ENCODE measurements at places on chromosomes 13 and 19.

DNA sequence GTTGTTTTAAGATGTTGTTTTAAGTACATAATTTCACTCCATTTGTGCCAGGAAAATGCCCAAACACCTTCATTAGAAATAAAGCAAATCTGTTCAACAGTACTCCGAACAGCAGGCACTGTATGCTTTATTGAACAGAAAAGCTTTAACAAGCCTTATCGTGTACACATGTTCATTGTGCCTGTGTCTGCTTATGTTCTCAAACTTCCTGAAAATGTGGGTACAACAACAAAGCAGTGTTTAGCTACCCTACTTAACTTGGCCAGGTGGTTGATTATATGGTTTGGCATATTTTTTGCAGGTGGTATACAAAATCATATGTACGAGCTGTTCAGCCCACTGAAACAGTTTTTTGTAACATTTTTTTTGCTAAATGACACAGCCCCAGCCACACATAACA, 718.0 kb downstream of the DACH1 start:
- no peak for DNase-seq

DNA sequence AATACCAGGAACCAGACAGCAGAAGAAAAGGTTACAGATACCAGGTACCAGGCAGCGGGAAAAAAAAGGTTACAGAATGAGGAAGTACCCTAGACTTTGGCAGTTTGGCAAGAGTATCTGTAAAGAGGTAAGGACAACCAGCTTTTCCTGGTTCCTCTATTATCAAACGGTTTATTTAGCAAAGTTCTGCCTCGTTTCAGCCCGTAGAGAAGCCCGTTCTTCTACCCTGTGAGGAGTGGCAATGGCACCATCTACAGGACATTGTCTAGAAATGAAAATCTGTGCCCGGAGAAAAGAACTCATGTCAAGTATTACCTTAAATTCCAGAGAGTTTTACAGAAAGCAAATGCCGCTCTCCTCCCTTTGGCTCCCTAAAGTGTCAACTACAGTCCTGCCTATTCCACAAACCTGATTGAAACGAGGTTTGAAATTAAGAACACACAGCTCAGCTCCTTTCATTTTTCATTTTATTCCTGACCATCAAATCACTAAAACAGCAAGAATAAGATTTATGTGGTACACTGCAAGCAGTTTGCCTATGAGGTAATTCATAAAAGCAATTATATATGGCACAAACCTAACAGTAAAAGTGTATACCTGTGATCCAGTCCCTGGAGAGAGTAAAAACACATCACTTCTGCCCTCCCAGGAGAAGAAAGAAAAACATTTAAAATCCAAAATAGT, 226.3 kb downstream of the SLC7A1 start:
- DNase-seq: peak; percentile 51

GRCh38 chr13:113534236-113534860, 43.8 kb upstream of the DCUN1D2 start:
- DNase-seq: no peak

GRCh38 chr19:58434217-58434616, 5.7 kb downstream of the ZNF132 start:
- no peak for DNase-seq

GRCh38 chr13:29852472-29853054, 2.1 kb upstream of the UBL3 start:
- no peak for DNase-seq

DNA sequence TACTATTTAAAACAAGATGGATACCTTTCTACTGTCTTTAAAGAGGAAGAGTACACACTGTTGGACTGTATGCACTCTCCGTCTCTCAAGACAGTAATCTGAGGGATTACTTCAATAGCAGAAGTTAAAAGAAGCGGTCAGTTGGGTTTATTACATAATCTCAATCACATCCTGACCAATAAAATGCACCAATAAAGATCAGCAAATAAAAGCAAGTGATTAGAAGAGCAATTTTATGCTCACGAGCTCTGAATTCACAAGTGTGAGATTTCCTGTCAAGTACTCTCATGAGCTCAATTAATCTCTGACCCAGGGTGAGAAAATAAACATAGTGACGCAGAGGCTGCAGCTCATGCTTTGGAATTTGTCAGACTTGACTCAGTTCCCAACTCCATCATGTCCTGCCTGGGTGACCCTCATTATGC, 12.2 kb downstream of the ABCC4 start:
- DNase-seq: no peak

DNA sequence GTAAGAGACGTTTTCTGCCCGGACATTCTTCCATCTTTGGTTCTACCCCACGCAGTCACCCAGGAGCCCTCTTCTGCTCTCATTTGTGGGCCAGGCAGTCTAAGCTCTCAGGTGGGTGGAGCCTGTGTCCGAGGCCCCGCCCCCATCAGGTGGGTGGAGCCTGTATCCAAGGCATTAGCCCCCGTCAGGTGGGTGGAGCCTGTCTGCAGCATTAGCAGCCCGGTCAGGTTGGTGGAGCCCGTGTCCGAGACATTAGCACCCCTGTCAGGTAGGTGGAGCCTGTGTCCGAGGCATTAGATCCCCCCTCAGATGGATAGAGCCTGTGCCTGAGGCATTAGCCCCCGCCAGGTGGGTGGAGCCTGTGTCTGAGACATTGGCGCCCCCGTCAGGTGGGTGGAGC, 45.5 kb upstream of the C13orf46 start:
- no peak for DNase-seq

GRCh38 chr19:54137699-54138488, at the start of gene CNOT3:
CNOT3 (plus strand) TSS chr19:54137762; CDS start chr19:54142979, 5,217 bp downstream.
- no peak for DNase-seq

DNA sequence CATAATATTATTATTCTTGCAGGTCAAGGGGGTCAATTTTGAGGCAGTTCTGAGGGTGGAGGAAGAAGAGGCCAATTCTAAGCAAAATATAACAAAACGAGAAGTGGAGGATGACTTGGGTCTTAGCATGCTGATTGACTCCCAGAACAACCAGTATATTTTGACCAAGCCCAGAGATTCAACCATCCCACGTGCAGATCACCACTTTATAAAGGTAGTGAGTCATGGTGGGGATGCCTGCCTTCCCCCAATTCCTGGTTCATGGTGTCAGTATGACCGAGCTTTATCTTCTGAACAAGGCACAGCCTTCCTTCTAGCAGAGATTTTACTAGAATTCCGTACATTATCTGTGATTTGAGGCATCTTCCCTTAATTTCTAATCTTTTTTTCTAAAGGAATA, 9.4 kb upstream of the DCUN1D2 start:
- no peak for DNase-seq

DNA sequence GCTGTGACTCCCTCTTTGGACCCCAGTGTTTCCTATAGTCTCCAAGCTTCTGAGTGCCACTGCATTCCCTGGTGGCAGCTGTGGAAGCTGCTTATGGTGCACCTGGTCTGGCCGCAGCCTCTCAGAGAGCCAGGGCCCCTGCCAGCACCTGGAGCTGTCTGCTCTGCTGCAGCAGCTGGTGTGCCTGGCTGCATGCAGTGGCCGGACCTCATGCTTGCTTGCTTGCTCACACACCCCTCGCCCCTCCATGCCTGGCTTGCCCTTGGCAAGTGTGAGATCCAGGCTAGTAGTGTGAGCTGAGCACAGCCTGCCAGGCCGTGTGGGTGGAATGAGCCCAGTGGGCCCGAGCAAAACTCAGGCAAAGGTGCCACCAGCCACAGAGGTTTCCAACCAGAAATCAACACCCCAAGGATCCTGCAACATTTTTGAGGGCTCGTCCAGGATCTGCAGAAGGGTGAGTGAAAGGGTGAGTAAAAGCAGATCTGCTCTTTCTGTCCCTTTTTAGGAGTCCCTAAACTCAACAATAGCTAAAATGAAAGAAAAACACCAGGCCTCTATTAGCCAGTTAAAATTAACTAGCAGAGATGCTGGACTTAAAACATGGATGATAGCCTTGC, 7.6 kb upstream of the MLLT1 start:
- DNase-seq: no peak

DNA sequence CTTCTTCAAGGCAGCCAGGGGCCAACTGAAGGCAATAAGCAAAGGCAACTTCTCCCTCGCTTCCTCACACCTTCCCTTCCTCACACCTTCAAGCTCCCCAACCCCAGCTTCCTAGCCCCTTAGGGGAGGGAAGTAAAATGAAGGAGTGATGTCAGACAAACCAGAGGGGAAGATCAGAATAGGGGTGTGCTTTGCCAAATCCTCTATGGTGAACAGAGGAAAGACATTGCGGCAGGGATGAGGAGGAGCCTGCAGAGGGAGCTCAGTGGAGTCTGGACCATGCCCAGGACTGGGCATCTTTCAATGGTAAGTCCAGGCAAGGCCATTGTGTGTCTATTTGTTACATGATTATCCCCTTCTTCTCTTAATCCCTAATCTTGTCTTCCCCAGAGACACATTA, 164.0 kb downstream of the TSHZ3 start:
- no peak for DNase-seq

DNA sequence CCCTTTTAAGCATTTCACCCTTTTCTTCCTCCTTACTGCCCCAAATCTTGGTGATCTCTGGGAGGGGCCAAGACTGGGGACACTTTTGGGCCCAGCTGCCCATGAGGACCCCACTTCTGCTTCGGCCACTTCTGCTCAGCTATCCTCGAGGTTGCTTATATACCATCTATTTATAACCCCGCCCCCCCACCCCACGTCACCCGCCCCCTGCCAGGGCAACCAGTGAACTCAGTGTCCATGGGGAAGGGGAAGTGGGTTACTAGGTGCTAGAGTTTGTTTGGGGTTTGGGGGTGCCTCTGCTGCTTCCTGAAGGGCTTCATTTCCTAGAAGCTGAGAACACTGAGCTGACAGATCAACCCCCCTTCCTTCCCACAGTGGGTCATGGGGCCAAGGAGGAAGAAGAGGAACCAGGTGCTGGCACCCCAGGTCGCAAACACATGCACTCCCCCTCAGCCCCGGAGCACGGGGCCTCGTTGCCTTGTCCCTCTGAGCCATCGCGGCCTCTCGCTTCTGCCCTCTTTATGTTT, 6.1 kb upstream of the ADGRE5 start:
- DNase-seq: no peak

GRCh38 chr13:72864142-72865011, 82.4 kb downstream of the PIBF1 start:
- no peak for DNase-seq

DNA sequence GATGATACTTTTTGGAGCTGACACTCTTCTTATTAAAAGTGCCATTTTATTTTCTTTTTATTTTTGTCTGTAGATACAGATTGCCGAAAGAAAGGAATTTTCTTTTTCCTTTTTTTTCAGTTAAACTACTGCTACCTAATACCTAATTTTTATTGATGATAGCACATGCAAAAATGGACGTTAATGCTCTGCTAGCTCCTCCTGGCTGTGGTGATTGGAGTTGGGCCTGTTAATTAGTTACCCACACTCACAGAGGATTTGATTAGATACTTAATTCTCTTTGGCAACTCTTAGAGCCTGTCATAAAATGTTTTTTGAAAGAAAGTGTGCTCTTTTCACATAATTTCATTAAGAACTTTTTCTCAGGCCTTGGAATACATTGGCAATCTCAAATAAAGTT, 366.8 kb downstream of the DCT start:
- no peak for DNase-seq

DNA sequence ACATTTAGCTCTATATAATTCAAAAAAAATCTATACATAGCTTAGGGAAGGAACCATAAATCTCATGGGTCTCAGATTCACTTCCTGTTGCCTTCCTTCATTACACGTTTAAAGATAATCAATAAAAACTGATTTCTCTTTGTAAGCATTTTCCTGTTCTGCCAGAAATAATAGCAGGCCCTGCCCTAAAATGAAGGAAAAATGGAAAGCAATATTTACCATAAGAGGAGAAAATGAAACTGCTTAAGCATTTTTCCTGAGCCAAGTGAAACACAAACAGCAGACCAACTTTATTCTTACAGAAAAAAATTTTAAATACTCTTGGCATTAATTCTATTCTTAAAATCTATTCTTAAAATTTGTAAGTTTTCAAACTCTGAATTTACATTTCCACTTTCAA, 4.0 kb downstream of the LHFPL6 start:
- DNase-seq: no peak

DNA sequence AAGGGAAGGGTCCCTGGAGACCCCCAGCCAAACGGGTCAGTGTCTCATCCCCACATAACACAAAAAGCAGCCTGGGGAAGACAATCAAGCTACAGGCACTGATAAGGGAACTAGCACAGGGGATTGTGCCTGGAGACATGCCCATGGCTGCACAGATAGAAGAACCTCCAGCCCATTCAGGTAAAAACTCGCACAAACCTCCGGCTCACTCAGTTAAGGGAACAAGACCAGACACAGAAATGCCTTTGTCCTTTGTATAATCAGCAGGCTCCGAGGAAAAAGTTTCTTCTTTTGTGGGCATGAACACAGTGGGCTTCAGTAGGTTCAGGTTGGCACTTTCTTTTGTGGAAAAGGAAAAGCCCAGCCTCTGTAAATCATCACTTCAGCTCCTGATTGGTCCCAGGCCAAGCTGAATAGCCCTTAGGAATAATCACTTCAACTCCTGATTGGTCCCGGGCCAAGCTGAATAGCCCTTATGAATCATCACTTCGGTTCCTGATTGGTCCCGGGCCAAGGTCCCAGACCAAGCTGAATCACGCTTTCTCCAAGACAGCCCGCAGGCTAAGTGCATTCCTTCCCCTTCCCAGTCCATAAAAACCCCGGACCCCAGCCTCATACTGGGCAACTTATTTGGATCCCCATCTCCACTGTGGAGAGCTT, 5.0 kb upstream of the ZNF230 start:
- no peak for DNase-seq

GRCh38 chr19:53772943-53773342, 51.2 kb downstream of the NLRP12 start:
- peak; percentile 0 for DNase-seq

DNA sequence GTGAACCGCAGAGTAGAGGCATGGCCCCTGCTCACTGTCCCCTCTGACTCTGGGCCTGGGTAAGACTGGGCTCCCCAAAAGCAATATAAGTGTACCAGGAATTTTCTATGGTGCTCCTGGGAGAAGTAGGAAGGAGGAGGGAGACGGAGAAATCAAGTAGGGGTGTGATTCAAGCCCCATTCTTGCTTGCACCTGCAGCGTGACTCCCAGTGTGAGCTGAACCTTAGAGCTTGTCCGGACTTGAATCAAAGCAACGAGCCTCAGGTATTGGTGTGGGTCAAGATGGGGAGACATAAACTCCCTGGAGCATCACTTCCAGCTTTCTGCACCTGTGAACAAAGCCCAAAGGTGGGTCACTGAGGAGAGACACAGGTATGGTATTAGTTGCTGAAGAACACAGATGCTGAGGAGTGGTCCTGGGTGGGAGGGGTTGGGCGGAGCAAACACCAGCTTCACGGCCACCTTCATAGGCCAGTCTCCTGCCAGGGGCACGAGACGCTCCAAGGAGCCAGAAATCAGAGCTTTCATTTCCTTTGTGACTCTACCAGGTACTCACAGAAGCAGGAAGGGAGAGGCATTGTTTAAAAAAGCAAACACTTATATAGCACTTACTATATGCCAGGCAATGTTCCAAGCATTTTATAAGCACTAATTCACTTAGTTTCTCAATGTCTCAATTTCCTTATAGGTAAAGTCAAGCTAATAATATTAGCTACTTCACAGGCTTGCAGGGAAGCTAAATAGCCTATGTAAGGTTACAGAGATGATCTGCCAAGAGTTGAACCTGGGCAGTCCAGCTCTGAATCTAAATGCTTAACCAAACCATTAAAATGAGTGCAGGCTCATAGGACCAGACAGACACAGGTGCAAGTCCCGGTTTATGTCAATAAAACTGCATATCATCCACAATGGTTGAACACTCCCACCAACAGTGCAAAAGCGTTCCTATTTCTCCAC, 775.3 kb downstream of the UQCRFS1 start:
- no peak for DNase-seq

GRCh38 chr13:46401432-46401831, 14.4 kb upstream of the RUBCNL start:
- DNase-seq: no peak
